ENCODE measurements at places on chromosomes 12 and 14.

GRCh38 chr12:117790948-117791347, 177.8 kb downstream of the KSR2 start:
- DNase-seq, result no peak

DNA sequence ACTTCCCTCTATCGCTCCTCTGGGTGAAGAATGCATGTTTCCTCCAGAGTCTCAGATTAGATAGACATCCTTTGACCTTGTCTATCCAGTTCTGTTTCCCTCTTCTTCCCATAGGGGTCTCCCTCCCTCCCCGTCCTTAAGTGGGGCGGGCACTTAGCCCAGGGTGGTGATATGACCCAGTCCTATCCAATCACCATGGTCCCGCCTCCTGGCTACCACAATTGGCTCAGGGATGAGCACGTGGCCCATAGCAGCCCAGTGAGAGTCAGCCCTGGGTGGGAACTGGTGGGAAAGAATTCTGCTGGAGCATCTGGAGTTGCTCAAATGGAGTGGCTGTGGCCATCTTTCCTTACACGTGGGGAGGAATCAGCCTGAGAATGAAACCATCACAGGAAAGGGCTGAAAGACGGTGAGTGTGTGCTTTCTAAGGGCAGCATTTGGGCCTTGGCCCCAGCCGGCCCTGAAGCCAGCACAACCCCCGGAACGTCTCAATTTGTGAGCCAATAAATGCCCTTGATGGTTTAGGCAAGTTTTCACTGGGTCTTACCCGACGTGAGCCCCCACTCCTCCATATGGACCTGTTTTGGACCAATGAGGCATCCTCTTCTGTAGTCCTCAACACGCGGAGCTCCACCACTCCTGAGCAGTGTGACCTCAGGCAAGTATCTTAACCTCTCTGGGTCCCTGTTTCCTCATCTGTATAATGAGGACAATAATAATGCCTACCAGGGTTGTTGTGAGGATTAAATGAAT, 14.4 kb upstream of the MLXIP start:
- peak; percentile 86 for DNase-seq

- DNase-seq, result peak; percentile 63
These were observed 1.9 kb upstream of the PRMT8 start for GRCh38 chr12:3489057-3489456.

GRCh38 chr12:113246478-113247122, 25.3 kb downstream of the TPCN1 start:
- no peak for DNase-seq

DNA sequence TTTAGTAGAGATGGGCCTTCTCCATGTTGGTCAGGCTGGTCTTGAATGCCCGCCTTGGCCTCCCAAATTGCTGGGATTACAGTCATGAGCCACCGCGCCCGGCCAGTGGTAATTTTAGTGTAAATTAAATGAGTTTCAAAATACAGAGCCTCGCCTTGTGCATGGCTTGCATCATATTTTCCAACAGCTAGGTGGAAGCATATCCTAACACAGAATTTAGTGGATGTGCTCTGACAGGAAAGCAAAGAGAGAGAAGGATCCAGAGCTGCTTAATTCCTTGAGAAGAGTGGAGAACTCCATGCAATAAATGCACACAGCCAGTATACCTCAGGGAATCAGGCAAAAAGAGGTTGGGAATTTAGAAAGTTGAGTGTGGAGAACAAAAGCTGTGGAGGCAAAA, 2.5 kb downstream of the OR6C2 start:
- no peak for DNase-seq

DNA sequence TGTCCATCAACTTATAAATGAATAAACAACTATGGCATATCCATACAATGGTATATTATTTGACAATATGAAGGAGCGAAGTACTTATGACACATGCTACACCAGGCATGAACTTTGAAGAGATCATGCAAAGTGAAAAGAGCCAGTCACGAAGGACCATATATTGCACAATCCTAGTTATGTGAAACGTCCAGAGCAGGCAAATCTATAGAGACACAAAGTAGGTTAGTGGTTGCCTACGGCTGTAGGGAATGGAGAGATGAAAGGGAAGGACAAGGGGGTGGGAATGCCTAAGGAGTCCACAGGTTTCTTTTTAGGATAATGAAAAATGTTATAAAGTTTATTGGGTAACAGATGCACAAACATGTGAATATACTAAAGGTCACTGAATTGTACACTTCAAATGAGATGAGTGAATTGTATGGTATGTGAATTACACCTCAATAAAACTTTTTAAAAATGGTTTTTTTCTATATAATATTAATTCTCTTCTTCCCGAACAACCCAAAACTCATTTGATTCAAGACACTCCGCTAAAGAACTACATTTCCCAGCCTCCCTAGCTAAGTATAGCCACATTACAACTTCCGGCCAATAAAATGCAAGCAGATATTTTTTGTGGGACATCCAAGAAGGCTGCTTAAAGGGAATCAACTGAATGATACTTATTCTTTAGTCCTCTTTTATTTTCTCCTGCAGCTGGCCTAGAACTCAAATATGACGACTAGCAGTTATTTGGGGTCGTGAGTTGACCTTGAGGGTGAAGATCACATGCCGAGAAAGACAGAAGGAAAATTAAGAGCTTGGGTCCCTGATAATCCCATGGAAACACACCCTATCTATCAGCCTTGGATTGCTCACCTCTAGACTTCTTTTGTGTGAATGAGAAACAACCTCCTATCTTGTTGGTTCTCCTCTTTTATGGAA, 187.2 kb downstream of the TTC8 start:
- DNase-seq, result no peak

- DNase-seq, result no peak
These were observed 847 bp upstream of the WNT10B start for GRCh38 chr12:48972213-48972951.

Data from head of caudate nucleus (tissue), 42 donors.